ENCODE measurements at places on chromosomes 7 and 10.

GRCh38 chr10:118980135-118980865 is 49.2 kb upstream of the NANOS1 start:
- H3K4me3 ChIP-seq = no peak overlapping the region
- no peak overlapping the region for H3K27ac ChIP-seq
- 0 out of 2 replicates have a peak, but pooled peaks cover 7% of the 10 kb centered on the region for H3K27me3 ChIP-seq

- no peak for DNase-seq
- no peaks in the 10 kb centered on the region for H3K36me3 ChIP-seq
- no peaks in the 10 kb centered on the region for H3K27me3 ChIP-seq
- no peak overlapping the region for H3K27ac ChIP-seq
- H3K4me3 ChIP-seq = no peak overlapping the region
- H3K4me1 ChIP-seq = no peaks in the 10 kb centered on the region
These were observed 33.0 kb upstream of the CHST15 start for GRCh38 chr10:124126145-124126982.

- no peaks in the 10 kb centered on the region for H3K27me3 ChIP-seq
- peaks cover 20% of the 10 kb centered on the region for H3K36me3 ChIP-seq
- DNase-seq = no peak
- no peak overlapping the region for H3K4me3 ChIP-seq
- H3K27ac ChIP-seq = no peak overlapping the region
- no peaks in the 10 kb centered on the region for H3K4me1 ChIP-seq
These were observed 63.8 kb downstream of the PAPSS2 start for GRCh38 chr10:87723500-87723899.

DNA sequence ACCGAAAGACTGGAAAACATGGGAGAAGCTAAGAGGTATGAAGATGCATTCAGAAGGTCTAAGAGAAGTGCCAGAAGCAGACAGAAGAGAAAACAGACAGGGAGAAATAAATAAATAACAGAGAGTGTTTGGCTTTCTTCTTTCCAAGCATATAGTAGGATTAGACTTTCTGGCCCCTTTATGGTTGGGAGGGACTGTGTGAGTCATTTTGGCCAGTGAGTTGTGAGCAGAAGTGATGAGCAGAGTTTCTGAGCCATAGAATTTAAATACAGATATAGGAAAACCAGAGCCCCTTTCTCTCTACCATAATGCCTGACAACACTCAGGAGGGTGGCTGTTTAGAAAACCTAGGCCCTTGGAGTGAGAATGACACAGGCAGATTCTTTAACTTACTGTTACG is 171.0 kb downstream of the PPP1R17 start:
- no peaks in the 10 kb centered on the region for H3K36me3 ChIP-seq
- H3K27ac ChIP-seq = no peak overlapping the region
- H3K27me3 ChIP-seq = no peaks in the 10 kb centered on the region

DNA sequence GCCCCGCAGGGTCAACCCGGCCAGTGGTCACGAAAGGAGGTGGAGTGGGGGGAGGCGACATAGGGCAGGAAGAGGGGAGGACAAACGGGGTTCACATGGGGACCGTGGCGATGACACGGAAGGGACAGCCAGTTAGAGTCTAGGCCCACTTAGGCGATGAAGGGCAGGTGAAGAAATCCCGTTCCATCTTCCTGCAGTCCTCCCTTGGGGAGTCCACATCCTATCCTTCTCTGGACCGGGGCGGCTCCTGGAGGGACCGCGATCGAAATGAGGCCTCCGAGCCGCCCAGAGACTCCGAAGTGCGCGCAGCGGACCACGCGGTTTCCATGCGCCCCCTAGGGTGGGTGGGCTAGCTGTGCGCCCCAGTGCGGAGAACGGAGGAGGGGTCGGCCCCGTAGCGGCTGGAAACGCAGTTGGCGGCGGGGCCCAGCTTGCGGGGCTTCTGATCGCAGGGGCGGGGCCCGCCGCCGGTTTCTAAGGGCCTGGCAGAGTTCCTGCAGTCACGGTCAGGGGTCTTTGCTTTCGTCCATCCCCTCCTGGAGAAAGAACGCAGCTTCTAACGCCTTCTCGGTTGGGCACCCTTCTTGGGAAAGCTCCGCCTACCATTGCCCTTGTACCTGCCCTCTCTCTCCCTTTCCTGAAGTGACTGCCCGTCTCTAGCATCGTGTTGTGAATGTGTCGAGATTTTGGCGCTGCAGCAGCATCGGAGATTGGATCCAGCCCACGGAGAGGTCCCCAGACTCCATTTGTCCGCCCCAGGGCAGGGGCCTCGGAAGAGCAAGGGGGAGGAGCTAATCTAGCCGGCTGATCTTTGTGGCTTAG is 17.9 kb upstream of the TMEM225B start:
- H3K4me3 ChIP-seq = peak overlapping the region; percentile 77
- no peaks in the 10 kb centered on the region for H3K4me1 ChIP-seq
- H3K27me3 ChIP-seq = no peaks in the 10 kb centered on the region
- peak; percentile 59 for DNase-seq
- H3K36me3 ChIP-seq = no peaks in the 10 kb centered on the region
- no peak overlapping the region for H3K27ac ChIP-seq
